Activated CD8-positive, alpha-beta memory T cell treated with anti-CD3 and anti-CD28 coated beads, Interleukin-2, amount 50 U/mL, for 48 hours (primary cell): ENCODE measurements at places on chromosomes 1 and 21.

- no peak for DNase-seq
These were observed 6.3 kb downstream of the ACTA1 start for GRCh38 chr1:229427572-229427971.

DNA sequence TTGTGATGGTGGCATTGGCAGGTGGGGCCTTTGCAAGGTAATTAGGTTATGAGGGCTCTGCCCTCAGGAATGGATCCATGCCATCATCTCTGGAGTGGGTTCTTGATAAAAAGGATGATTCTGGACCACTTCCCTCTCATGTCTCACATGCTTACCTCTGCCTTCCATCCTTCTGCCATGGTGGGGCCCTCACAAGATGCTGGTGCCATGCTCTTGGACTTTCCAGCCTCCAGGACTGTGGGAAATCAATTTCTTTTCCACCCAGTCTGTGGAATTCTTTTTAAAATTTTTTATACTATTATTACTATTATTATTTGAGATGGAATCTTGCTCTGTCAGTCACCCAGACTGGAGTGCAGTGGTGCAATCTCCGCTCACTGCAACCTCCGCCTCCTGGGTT is 57.3 kb downstream of the ACBD3 start:
- DNase-seq: peak; percentile 12

DNA sequence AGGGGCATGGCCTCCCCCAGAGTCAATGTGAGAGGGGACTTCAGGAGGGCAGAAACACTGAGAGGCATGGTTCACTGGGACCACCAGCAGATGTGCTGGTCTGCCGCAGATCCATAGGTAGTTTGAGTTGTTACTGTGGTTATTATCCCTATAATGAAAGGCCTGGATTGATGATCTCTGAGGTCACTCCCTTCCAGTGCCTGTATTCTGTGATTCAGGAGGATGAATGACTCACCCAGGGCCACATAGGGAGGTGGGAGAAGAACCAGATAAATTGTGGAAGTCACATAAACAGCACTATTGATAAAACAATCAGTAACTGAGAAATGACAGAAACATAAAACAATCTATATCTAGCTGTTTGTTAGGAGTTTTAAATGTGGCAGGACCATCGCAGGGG is 22.7 kb upstream of the ACTL8 start:
- no peak for DNase-seq

DNA sequence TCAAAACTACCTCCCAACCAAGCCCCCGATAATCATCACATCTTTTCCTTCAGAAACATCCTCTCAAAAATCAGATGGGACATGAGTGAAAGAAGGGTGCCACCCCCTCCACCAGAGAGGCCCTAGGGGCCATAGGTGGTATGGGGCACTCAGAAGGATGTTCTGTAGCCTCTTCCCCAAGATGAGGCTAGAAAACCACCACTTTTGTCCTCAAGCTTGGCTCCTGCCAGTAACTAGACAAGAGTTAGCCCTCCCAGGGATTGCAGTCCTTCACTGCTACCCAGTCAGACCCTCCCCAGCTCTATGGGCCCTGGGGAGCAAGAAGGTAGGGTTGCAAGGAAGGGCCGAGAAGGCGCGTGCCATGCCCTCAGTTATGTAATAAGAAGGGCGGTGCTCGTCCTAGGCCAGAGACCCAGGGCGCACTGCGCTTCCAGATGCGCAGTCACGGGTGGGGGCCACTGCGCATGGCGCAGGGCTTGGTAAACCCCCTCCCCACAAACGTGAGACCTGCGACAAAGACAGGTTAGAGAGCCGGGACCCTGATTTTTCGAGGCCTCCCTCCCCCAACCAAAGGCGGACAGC is 69.7 kb downstream of the CD46 start:
- DNase-seq: no peak

DNA sequence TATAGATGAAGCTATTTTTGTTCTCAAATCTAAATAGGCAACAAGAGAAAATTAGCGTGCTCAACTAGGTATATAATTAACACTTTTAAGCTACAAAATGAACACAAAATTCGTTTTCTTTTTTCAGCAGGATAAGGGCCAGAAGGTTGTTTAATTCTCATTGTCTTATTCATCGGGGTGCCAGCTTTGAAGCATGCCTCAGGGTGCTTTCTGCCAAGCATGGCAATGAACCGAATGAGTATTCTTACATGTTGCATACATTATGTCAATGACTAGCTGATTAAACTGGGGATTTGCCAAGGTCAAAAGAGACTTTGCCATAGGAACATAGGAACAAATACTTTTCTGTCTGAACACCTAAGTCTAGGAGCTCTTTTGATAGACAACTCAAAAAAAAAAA is 102.0 kb upstream of the MAP1LC3C start:
- no peak for DNase-seq

DNA sequence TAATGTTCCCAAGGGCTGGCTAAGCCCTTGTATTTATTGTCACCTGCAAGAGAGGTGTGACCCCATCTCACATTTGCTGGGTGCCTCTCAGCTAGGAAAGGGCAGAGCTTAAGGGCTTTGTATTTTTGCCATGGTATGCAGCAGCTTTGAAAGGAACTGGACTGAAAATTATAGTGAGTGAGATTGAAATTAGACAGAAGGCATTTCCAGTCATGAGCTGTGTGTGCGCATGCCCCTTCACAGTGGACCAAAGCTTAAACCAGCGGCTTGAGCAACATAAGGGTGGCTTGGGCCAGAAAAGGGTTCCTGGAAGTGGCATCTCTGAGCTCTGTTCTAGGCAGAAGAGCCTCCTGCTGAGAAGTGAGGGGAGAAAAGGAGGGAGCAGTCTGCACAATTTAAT is 19.8 kb downstream of the MYOG start:
- no peak for DNase-seq

DNA sequence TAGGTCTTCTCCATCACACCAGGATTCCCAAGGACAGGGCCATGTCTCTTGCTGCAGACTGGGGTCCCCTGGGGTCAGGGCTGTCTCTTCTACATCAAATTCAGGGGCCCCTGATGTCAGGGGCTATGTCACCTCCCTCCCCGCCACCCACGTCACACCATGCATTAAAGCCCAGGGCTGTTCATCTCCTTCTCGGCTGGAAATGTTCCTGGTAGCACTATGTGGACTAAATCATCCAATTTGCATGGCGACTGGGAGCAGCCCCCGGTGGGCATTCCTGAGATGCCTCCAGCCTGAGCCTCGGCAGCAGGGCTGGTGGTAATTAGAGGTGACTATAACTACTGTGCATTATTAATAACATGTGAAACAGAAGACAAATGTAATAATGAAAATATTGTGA is 151.7 kb upstream of the HMGB4 start:
- DNase-seq: no peak

DNA sequence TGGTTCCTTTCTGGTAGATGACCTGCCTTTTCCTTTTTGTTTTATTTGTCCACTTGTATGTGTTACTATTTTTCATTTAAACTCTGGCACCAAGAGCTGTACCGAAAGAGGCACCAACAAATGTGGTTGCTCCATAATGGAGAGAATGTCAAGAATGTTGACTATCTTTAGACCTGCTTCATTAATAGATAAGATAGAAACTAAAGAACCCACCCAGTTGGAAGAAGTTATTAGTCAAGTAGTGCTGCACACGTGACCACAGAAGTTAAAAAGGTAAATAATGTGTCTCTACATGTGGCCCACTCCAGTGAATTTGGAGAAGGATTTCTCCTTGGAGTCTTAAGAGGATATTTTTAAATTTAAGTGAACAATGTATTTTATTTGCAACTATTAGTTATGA is 9.3 kb downstream of the ATP1A1 start:
- no peak for DNase-seq

GRCh38 chr1:29601021-29601420 is 364.7 kb downstream of the PTPRU start:
- DNase-seq: no peak

DNA sequence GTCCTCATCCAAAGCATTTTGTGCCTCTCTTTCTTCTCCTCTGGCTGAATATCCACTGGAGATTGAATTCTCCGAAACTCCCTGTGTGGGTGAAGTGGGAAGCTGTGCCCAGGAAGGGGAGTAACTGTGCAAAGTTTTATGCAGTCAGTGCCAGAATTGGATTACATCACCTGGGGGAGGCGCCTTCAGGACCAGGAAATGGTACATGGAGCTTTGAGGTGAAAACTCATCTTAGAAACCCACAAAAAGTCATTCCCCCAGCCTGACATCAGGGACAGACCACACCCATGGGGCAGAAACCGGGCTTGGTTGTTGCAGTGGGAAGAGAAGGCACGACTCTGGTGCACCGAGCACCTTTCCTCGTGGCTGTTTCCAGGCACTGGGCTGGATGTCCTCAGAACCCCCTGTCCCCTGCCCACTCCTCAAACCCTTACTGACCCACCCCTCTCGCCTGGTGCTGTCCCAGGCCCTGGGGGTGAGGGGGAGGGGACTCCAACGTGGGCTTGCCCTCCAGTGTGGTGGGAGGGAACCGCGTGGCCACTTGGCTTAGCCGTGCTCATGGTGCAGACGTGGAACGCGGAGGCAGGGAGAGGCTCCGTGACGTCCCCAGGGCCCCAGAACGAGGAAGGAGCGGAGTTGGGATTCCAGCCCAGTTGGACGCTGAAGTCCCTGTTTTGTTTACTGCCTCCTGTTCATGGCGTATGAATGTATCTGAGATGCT is 15.7 kb downstream of the TFF3 start:
- peak; percentile 58 for DNase-seq

- no peak for DNase-seq
These were observed 827 bp downstream of the FMN2 start for GRCh38 chr1:240092301-240093119.

GRCh38 chr21:38376693-38377092 is 119.9 kb downstream of the KCNJ15 start:
- no peak for DNase-seq

DNA sequence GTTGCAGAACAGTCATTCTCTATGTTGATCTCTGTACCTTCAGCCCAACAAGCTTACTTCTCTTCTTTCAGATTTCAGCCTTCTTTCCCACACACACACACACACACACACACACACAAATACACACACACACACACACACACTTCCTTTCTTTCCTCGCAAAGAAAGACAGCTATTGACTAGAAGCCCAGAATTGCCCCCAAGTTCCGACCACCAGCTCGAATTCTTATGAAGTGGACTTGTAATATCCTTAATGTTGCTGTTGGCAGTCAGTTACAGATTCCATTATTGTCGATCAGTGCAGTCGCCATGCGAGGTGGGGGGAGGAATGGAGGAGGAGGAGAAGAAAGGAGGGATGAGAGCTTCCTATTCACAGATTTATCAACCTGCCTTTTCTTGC is 125.5 kb downstream of the CLEC20A start:
- no peak for DNase-seq

- no peak for DNase-seq
These were observed 742 bp downstream of the SH3GLB1 start for GRCh38 chr1:86704972-86705664.

DNA sequence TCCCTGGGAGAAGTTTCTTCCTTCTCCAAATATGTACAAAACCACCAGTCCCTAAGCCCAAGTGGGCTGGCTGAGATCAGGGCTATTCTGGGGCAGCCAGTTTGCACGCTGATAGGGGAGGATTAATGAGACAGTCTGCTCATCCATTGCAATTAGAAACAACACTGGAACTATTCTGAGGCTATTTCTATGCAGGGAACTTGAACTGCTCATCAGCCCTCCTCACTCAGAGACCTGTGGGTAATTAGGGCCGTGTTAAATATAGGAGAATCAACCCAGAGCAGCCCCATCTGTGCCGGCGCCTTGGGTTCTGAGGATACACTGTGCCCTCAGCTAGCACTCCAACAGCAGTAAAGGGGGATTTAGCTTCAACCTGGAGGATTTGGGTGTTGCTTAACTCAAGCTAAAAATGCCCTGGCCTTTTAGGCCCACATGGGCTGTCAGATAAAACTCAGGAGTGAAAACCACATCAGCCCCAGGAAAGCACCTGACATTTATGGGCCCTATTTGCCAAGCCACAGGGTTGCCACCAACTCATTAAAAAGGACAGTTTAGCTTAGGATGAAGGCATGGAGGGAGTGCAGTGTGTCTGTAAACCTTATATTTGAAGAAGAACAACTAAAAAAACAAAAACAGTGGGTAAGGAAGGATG is 53.9 kb downstream of the DUSP10 start:
- no peak for DNase-seq
